ENCODE measurements at places on chromosomes 2 and 18.

GRCh38 chr2:127193164-127193966, 26.7 kb downstream of the CYP27C1 start:
- no peak for DNase-seq

DNA sequence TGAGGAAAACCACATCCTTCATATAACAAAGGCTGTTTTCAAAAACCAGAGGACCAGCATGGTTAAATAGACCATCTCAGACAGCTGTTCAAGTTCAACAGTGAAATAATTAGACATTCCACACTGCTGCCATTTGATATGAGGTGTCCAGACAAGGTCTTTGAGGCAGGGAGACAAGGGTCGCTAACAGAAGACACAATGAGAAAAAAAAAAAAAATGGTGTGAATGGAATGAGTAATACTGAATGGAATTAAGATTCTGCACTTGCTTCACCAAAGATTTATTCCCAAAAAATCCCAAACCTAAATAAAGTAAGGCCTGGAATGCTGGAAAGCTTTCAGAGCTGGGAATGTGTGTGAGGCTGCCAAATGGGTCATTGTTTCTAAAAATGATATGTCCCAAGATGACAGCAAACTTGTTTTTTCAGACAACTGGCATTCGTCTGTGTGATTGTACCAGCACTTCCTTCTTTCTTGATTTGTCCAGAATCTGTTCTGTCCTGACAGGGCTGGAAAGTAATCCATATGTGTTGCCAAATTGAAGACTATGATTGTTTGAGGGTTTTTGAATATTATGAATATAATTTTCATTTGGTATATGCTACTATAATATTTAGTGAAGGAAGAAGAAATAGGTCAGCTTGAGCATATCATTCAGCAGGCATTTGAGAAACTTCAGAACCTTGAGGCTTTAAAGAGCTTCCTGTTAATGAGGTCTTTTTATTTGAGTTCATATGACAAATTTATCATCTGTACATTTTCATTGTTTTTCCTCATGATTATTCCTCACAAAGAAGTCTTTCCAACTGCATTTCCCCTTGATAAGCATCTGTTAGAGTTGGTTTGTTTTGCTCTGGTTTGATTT, 85.2 kb upstream of the ITGA4 start:
- DNase-seq, result no peak

DNA sequence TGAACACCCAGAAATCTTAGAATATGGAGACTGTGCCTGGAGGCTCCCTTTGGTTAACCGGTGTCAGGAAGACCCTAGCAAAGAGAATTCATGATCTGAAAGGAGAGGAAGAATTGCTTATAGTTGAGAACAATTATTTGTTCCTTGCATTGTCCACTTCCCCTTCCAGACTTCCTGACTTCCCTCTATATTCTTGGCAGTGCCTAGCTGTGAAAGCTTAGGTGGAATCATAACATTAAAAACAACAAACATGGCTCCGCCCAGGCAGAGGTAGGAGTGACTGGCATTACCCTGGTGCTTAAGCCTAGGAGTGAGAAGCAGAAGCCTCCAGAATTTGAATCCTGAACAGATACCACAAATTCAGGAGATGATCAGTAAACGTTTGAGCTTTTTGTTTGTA, 1.9 kb downstream of the TTL start:
- no peak for DNase-seq

GRCh38 chr2:68089961-68090360, 27.2 kb upstream of the C1D start:
- no peak for DNase-seq

DNA sequence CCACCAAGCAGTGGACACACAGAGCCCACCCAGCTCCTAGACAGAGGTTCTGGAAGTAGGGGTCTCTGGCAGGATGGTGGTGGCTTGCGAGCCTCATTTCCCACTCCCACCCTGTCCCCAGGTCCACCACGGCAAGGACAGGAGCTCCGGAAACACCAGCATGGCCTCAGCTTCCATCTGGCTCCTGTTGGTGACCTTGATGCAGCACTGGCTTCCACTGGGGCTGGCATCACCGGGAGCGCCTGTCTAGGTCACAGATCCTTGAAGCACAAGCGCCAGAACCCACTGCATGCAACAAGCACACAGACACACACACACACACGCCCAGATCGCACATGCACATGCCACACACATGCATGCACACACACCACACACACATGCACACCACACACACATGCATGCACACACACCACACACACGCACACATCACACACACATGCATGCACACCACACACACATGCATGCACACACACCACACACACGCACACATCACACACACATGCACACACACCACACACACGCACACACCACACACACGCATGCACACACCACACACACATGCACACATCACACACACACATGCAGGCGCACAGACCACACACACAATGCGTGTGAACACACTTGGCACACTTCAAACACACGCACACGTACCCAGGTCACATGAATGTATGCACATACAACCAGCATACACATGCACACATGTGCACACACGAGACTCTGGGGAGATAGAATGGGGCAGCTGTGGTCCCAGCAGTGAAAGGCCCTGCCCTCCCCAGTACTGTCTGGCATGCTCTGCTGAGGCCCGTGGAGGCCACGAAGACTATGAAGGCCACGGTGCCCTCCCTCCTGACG, 63.7 kb downstream of the TWIST2 start:
- DNase-seq, result no peak

DNA sequence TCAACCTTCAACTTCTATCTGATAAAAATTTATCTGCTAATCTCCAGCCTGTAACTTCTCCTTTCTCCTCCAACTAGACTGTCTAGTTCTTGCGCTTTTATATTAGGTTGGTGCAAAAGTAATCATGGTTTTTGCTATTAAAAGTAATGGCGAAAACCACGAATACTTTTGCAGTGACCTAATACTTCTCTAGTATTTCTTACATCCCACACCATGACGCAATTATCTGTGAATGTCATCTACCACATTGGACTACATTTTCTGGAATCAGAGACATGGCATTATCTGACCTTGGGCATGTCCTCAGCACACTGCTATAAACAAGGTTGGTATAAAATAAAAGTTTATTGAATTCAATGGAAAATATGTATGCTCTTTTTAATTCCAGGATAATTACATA, 370.2 kb upstream of the LYPD1 start:
- DNase-seq, result no peak

DNA sequence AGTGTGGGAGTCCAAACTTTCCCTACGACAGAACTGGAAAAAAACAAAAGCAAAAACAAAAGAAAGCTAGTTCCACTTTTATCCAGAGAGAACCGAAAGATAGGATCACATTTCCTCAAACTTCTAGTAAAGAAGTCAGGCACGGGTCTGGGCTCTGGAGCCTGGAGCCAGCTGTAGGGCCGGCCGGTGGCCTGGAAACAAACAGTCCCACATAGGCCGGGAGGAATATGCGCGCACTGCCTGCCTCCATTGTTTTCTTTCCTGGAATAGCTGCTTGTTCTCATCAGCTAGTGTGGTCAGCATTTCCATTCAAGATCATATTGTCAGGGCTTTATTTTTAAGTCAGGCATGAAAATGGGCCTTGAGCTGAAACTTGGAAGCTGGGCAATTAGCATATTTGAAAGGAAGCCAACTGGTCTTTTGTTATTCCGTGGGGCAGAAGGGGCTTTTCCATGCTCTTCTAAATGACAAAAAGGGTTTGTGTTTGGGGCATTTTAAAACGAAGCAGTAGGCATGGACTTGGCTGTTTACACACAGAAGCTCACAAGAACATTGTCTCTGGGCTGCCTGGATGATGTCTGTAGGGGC, 58.7 kb upstream of the RFX8 start:
- DNase-seq, result no peak

- DNase-seq, result no peak
Observed at GRCh38 chr18:6132751-6133368, 237.5 kb upstream of the TMEM200C start.

DNA sequence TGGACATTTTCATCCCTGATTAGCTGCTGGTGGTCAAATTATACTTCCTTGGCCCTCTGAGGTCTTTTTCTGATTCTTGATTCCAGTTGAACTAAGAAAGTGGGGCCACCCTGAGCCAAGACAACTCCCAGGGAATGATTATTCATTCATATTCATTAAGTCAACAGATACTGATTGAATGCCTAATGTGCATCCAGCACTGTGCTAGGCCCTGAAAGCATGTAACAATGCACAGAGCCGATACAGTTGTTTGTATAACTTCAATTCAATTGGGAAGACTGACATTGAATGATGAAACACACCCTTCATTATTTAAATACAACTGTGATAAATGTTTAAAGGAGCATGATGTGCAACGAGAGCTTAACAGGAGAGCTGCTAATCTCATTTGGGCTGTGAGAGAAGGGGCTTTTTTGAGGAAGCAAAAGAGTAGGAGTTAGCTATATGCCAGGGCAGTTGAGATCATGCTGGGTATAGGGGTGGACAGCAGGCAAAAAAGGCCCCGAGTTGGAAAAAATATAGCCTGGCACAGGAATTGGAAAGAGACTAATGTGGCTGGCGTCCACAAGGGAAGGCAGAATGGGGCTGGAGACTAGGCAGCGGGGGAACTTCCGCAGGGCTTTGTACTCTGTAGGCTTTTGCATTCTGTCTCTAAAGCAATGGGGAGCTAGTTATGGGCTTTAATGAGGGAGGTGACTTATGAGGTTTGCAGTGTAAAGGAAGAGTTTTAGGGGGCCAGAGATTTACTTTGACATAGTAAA, 57.2 kb upstream of the ACVR1 start:
- DNase-seq, result no peak

- DNase-seq, result no peak
Observed at GRCh38 chr18:80258640-80259039, 11.3 kb upstream of the PARD6G start.
